Smooth muscle cell of the umbilical artery (primary cell): ENCODE measurements at places on chromosomes 7 and 10. TPM values are rescaled to one million over a fixed set of nuclear protein-coding genes. Genes with fewer than 3 reads are reported as not detected.

The HYAL4 gene
- not detected in 2 replicates for total RNA-seq

The OR2A7 gene
- total RNA-seq: not detected in 2 replicates

The ARHGEF35 gene
- 0.37 and 0.59 TPM in 2 replicates for total RNA-seq

The DNAJC12 gene
- 5.1 and 13.1 TPM in 2 replicates for total RNA-seq

The EGFR gene
- total RNA-seq: 60.3 and 152 TPM in 2 replicates

The MNX1 gene
- total RNA-seq: not detected in 2 replicates

The VAX1 gene
- total RNA-seq: not detected in 2 replicates

The SPDYE1 gene
- not detected in 2 replicates for total RNA-seq

The CCZ1B gene
- 46.8 and 62.4 TPM in 2 replicates for total RNA-seq

The PTF1A gene
- not detected in 2 replicates for total RNA-seq

The GAD2 gene
- total RNA-seq: not detected in 2 replicates

The VWC2 gene
- total RNA-seq: not detected in 2 replicates

The PIP gene
- not detected in 2 replicates for total RNA-seq

The CLCN1 gene
- not detected in 2 replicates for total RNA-seq

The TAS2R5 gene
- 1.2 and 1.5 TPM in 2 replicates for total RNA-seq

The WNT8B gene
- total RNA-seq: not detected in 2 replicates
